GM23248 (cell line): ENCODE measurements at places on chromosomes 1 and 21.
A peak's percentile ranks its signal among the peaks of the same experiment; 100 is the strongest.

GRCh38 chr1:218667781-218668516 lies 322.8 kb downstream of the TGFB2 start:
- no peaks in the 10 kb centered on the region for H3K36me3 ChIP-seq
- H3K27ac ChIP-seq = no peak overlapping the region
- H3K4me1 ChIP-seq = peaks cover 11% of the 10 kb centered on the region
- no peaks in the 10 kb centered on the region for H3K27me3 ChIP-seq

- H3K4me3 ChIP-seq = no peak overlapping the region
- H3K27me3 ChIP-seq = no peaks in the 10 kb centered on the region
- H3K4me1 ChIP-seq = peaks cover 6% of the 10 kb centered on the region; the same call in 1 of the 2 replicates
- H3K27ac ChIP-seq = peak overlapping the region; percentile 29; the same call in 1 of the 2 replicates
These were observed 6.3 kb upstream of the SELENON start for GRCh38 chr1:25793585-25794170.

GRCh38 chr21:38280867-38281266 lies 24.1 kb downstream of the KCNJ15 start:
- peaks cover 23% of the 10 kb centered on the region for H3K4me1 ChIP-seq
- DNase-seq = no peak
- no peak overlapping the region for H3K4me3 ChIP-seq
- no peak overlapping the region for H3K27ac ChIP-seq

DNA sequence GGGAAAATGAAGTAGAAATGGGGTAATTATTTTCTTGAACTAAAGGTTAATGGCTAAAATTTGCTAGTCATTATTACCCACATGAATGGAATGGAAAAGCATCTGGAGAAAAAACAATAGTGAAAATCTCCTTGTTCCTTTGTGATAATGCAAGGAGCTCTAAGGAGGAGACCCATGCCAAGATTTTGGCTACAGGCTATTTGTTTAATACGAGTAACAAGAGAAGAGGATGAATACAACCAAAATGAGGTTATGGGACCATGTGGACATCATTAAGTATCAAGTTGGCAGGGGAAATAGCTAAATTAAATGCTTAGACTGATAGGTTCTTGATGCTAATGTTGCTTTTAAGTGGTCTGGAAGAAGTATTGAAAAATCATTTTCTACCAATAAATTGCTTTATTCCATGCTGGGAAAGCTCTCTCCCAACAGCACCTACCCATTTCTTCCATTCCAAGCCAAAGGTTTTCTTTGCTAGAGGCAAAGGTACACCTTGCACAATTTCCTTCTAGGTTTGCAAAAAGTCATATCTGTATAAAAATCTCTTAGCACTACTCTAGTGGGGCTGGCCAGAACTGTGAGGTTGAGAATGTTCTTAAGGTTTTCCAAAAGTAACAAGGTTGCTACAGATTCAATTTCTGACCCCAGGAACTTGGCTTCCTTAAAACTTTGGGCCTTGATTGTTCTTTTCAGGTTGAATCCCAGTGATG lies 100.2 kb downstream of the SMYD2 start:
- H3K27me3 ChIP-seq = no peaks in the 10 kb centered on the region
- peaks cover 73% of the 10 kb centered on the region for H3K36me3 ChIP-seq
- H3K27ac ChIP-seq = no peak overlapping the region
- DNase-seq = no peak

DNA sequence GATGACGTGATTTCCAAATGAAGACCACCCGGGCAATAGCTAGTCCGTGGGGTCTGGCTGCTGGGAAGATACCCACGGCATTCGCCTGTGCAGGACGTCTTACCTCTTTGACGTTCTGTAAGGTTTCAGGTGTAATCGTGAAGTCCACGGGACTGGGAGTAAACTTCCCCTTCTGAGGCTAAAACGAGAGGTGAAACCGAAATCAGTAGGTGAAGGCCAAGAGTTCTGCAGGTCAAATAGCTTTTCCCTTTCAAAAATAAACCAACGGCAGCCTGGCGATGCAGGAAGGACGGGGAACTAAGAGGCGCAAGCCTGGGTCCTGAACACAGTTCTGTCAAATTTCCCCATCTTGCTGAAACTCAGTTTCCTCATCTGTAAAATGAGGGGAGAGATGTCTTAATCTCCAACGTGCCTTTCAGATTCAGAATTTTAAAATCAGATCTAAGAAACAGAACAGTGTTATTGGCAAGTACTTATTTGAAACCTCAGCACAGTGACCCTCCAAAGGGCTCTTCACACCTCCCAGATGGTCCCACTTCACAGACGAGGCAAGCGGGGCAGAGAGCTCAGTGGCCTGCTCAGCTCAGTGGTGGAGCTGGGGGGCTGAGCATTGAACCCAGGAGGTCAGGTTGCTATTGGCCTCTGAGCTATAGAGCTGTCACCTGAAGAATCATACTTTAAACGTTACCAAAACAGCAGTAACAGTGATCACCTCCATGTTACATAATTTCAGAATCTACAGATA lies 34.7 kb downstream of the VPS26C start:
- H3K4me3 ChIP-seq = no peak overlapping the region
- H3K4me1 ChIP-seq = no peaks in the 10 kb centered on the region
- H3K27ac ChIP-seq = no peak overlapping the region
- H3K36me3 ChIP-seq = peaks cover 18% of the 10 kb centered on the region

- H3K4me1 ChIP-seq = no peaks in the 10 kb centered on the region
- peak; percentile 89 for DNase-seq
- H3K36me3 ChIP-seq = no peaks in the 10 kb centered on the region
These were observed 46.6 kb downstream of the FCRL5 start for GRCh38 chr1:157505481-157506272.

GRCh38 chr1:186244825-186245224 lies 130.2 kb downstream of the TPR start:
- H3K4me1 ChIP-seq = no peaks in the 10 kb centered on the region
- H3K4me3 ChIP-seq = no peak overlapping the region

DNA sequence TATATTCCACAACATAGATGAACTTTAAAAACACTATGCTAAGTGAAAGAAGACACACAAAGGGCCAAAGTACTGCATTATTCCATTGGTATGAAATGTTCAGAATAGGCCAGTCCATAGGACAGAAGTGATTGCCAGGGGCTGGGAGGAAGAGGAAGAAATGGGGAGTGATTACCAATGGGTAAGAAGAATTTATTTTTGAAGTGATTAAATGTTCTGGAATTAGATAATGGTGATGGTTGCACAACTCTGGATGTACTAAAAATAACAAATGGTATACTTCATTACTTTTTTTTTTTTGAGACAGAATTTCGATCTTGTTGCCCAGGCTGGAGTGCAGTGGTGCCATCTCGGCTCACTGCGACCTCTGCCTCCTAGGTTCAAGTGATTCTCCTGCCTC lies 61.7 kb downstream of the CHD5 start:
- no peaks in the 10 kb centered on the region for H3K27me3 ChIP-seq
- H3K4me3 ChIP-seq = no peak overlapping the region
- H3K4me1 ChIP-seq = peaks cover 15% of the 10 kb centered on the region; the same call in 1 of the 2 replicates
